ENCODE measurements at places on chromosomes 7 and 10.

DNA sequence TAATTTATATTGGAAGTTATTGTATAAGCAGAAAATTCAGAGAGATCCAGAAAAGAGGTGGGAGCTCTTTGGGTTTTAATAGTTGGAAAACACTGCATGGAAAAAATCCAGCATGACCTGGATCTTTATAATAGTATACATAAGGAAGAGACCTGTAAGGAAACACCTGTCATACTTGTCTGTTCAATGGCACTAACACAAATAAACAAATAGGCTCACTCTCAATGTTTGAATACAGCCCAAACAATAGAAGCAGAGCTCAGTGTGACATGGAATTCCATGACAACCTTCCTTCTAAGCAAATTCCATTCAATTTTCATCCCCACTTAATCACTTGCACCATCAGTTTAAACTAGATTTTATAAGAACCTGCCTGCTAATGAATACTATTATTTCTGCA, 31.7 kb downstream of the CISD1 start:
- no peak for DNase-seq

DNA sequence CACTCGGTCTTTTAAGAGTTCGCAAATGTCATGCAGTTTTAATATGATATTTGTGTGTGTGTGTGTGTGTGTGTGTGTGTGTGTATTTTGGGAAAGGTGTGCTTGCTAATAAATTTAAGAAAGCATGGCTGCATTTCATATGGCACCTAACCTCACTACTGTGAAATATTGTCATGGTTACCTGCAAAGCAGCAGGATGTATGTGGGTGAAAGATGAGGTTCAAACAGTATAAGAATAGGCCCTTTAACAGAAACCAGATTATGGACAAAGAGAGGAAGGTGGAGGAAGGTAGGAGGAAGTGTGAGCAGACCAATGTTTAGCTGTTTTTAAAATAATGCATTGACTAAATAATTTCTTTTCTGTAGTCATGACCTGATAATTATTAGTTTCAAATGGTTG, 73.5 kb upstream of the CACNA2D1 start:
- no peak for DNase-seq

GRCh38 chr7:99000196-99000903, 122.0 kb downstream of the TRRAP start:
- DNase-seq, result no peak

GRCh38 chr10:52170776-52171175, 143.3 kb upstream of the DKK1 start:
- no peak for DNase-seq

DNA sequence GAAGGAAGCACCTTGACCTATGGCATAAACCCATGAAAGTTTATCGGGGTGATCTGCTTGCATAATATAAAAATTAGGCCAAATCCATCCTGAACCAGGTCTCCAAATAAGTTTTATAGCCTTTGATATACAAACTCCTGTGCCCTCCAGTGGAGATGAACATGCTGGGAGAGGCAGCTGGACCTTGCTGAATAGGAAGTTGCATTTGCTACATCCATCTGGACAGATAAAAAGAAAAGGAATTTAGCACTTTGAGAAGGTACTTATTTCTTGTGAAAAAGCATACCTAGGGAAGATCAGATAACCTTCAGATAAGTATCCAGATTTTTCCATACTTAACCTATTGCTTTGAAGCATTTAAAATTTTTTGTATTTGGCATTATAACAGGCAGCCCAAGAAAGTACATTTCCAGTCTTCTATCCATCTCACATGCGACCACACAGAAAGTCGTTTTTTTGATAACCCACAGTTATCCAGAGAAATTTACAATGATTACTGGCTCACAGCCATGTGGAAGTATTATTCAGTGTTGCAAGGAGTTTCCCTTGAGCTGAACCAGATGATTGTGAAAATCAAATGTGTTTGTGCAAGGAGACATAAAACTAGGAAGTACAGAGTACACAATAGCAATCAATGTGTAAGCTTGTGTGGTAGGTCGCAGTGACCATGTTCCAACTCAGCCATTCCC, 124.4 kb upstream of the STK17A start:
- DNase-seq, result no peak

GRCh38 chr10:80484243-80484642, 30.1 kb downstream of the TSPAN14 start:
- no peak for DNase-seq

DNA sequence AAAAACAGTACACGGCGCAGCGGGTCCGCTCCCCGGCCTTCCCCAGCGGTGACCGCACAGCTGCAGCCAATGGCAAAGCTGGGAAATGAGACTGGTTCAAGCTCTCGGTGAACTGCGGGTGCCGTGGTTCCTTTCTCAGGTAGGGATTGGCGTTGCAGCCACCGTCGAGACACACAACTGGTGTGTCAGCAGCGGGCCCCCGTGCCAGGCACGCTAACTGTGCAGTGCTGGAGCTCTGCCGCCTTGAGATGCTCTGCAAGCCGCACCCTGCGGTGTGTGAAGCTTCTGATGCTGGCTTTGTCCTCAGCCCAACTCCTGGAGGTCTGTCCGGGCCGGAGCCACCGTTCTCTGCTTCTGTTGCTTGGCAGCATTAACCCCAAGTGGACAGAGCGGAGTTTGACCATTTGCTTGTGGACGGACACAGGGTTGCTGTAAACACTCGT, 20.6 kb upstream of the NKX6-2 start:
- no peak for DNase-seq

GRCh38 chr7:154287356-154287755, 235.2 kb downstream of the DPP6 start:
- no peak for DNase-seq
